ENCODE measurements at places on chromosomes 13 and 19.

DNA sequence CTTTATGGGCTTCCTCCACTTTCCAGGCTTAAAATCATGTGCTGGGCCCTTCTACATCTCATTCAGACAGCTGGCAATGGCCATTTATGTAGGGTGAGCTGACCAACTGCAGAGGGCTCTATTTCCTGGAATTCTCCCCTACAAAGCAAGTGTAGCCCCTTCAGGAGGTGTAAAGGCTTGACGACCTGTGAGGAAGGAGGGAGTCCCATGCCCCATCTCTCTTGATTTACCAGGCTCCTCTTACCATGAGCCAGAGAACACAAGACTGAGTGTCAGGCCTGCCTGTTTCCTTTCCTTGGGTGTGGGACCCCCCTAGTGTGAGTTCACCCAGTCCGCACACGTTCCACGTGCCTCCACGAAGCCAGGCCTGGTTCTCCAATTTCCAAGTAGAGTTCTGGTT lies 16.6 kb downstream of the ZNF536 start:
- no peak for DNase-seq

DNA sequence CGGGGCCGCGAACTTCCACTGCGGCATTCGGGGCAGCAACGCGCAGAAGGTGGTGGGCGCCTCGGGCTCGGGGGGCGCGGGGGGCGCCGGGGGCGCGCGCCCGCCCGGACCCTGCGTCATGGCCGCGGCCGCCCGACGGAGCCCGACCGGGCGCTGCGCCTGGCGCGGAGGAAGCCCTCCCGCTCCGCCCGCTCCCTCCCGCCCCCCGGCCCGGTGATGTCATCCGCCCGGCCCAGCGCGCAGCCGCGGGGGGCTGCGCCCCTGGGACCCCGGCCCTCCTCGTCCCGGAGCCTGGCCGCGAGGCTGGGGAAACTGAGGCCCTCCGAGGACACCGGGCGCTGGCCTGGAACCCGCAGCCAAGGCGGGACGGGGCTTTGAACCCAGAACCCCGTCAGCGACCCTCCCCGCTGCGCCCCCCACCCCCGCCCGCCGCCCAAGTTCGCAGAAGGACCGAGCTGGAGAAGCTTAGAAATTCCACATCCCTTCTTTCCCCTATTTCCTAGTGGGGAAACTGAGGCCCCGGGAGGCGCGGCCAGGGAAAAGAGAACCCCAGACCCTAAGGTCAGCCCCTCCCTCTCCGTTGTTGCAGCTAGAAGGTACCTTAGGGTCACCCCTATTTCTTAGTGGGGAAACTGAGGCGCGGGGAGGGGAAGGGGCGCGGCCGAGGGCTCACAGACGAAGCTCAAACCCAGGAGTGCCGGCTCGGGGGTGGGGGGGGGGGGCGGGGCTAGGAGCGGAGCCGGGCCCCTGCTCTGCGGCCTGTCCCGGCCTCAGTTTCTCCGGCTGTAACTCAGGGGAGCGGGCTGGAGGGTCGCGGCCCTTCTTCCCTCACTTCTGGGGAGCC lies at the start of gene SHC2:
Gene SHC2, minus strand, starts transcription at position 157 of the 844 bp plus-strand sequence. Its CDS starts 37 bp downstream, at position 120.
- no peak for DNase-seq

GRCh38 chr19:24099829-24100228 lies 12.8 kb downstream of the ZNF254 start:
- no peak for DNase-seq

DNA sequence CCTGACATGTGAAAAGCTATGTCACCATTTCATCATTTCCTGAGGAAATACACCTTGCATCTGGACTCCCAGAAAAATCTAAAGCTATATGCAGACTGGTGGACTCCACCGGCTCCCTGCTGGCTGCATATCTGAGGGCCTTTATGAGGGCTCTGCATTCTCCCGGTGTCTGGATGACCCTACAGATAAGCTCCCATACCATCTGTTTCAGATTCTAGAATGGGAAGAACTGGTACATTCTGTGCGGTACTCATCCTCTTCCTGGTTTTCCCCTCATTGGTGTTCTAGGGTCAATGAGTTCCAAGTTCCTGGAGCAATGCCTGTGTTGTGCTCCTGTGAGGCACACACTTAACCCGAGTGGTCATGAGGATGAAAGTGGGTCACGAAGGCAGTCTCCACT lies 60.4 kb downstream of the COL4A1 start:
- no peak for DNase-seq

GRCh38 chr19:351976-352625 lies 7.5 kb upstream of the MIER2 start:
- no peak for DNase-seq

GRCh38 chr13:19817106-19817505 lies 34.4 kb upstream of the PSPC1 start:
- DNase-seq, result no peak
